DMS79 (cell line): ENCODE measurements at places on chromosomes 2 and 18.

DNA sequence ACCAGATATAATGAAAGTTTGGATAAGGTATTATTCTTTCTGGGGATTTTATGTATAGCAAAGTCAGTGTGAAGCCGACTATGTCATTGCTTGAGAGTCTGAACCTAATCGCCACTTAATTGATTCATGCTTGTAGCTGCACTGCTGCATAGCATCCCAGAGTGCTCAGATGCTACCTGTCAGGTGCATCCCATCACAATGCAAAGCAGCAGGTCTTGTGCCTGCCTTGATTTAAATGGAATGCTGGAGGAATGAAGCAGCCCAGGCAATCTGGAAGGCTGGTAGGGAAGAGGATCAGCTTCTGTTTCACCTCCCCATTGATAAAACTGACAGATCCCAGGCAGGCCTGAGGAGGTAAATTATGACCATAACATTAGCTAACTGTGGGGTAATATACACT lies 40.4 kb upstream of the ATIC start:
- DNase-seq, result no peak

DNA sequence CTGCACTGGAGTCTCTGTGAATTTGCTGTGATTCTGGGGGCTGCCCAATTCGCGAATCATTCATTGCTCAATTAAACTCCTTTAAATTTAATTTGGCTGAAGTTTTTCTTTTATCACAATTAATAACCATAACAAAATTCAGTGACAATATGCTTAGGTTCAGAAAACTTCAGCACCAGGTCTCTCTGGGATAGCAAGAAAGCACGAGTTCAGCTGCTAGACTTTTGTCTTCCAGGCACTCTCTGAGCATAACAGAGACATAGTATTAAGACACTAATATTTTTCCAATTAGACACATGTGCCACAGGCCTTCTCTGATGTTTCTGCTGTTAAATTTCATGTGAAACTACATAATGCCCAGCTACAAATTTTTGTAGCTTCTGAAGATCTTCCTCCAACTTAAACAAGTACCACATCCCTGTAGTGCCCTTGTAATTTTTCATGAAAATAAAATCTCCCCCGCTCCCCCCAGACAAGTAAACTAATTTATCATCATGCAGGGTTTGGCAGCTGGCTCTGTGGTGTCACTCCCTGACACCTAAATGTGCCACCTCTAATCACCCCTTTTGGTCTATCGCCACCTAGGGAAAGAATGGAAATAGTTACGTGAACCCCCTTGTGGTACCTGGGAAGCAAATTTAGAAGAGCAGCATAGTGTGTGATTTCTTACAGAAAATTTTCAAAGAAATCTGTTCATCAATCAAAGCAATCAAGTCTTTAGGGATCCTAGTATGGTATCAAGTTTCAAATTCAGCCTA lies 94.1 kb downstream of the CSRNP3 start:
- DNase-seq, result no peak

DNA sequence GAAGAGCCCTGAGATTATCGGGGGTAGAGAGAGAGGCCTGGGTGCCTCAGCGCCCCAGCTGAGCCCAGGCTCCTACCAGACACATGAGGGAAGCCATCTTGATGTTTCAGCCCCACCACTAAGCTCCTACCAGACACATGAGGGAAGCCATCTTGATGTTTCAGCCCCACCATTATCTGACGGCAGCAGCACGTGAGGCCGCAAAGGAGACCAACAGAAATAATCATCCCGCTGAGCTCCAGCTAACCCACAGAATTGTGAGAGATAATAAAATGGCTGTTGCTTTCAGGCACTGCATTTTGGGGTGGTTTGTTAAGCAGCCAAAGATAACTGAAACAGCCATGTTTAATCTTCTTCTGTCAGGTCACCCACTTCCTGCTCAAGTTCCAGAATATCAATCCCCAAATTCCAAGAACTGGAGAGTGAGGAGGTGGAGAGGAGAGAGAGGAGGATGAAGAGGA lies 29.3 kb upstream of the SOS1 start:
- DNase-seq, result no peak

DNA sequence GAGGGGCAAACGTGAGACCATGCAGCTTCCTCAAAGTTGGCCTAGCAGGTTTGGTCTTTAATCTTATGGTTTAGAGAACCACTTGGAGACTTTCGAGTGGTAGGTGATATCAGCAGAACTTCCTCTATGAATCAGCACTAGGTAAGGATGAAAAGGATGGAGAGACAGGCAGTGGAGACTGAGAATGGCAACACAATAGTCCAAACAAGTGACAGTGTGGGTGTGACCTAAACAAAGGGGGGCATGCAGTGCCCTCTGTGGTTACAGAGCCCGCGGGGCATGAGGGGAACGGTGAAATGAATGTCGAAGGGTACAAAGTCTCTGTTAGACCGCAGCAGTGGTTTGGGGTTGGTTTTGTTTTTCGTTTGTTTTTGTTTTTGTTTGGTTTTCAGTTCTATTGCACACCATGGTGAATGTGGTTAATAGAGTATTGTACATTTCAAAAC lies 143.9 kb downstream of the L3MBTL4 start:
- DNase-seq, result no peak

DNA sequence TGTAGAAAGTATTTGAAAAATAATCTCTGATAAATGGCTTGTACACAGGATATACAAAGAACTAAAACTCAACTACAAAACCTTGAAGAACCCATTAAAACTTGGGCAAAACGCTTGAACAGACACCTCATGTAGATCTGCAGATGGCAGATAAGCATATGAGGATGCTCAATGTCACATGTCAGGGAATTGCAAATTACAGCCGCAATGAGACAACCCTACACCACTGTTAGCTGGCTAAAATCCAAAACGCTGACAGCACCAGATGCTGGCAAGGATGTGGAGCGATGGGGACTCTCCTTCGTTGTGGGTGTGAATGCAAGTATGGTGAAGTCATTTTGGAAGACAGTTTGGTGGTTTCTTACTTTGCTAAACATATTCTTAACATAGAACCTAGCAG lies 53.7 kb downstream of the SNTG2 start:
- no peak for DNase-seq

DNA sequence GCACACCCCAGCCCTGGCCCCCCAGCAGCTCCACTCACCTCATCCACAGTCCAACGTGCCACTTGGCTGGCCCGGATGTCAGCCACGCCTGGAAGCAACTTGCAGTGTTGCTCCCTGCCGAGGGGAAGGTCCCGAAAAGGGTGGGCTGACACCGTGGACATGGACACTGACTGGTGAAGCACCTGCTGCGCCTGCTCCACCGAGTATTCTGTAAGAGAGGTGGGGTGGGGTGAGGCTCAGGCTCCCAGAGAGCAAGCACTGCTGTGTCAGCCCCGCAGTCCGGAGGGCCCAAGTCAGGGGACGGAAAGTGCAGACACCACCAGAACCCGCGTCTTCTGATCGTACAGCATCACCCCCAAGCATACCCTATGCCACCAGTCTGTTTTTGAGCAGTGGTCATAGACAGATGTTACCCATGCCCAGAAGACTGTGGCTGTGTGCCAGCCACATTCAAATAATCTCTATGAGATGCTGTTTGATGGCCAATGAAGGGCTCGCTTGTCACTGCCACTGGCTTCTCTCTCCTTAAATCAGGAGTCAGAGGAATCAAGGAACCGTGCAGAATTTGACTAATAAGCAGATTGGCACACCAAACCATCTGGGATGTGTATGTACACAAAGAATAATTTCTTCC lies 74.2 kb upstream of the TMEM200C start:
- DNase-seq, result no peak

DNA sequence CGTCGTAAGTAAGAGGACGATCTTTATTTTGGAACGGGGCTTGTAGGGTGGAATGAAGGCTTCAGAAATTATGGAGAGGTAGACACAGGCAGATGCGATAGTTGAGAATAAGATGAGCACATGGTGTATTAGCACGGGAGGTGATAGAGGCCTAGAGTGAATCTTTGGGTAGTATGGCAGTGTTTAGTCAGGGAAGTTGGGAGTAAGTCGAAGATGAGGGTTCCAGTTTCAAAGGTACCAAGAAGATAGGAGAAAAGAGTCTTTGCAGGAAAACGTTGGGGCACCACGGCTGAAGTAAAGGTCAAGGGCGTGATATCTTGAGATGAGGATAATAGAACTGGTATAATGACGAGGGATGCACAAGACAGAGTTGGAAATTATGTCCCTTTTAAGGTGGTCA lies 654 bp downstream of the PIK3C3 start:
- no peak for DNase-seq

- no peak for DNase-seq
These were observed 112.5 kb downstream of the MGAT5 start for GRCh38 chr2:134366359-134366758.

DNA sequence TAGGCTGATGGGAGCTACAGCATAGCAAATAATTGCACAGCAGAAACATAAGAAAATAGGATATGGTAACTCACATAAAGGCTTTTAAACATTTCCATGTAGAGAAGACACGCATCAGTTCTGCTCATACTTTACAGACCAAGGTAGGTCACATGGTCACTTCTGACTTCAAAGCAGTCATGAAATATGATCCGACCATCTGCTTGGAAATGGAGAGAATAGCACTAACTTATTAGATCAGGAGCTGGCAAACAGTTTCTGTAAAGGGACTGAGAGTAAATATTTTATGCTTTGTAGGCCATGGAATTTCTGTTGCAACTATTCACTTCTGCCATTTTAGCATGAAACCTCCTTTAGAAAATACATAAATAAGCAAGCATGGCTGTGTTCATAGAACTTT lies 936.6 kb upstream of the FANCL start:
- peak; percentile 11 for DNase-seq

DNA sequence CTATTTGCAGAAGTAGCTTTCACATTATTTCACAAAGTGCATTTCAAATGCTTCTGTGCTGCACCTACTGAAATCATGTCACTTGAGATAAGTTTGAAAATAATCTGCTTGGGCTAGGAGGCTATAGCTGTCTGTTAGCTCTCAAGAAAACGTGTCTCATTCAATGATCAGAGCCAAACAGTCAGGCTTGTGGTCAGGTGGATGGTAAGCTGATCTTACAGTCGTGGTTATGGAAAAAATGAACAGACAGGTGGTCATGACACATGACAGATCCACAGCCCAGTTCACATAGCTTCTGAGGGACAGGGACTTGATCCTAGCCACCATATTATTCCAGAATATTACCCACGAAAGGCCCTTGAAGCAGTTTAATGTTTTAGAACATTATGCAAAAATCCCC lies 26.5 kb upstream of the RFX8 start:
- DNase-seq, result no peak

GRCh38 chr2:120737340-120738101 lies 1.9 kb downstream of the GLI2 start:
- peak; percentile 72 for DNase-seq
